Left ventricle myocardium superior (tissue), 1 donor: ENCODE measurements at places on chromosomes 12 and 14. TPM values are rescaled to one million over a fixed set of nuclear protein-coding genes. Genes with fewer than 3 reads are reported as not detected.

ZNF385A gene
- total RNA-seq: 7.7 TPM

GAS2L3 gene
- 2.5 TPM for total RNA-seq

DNAJC22 gene
- 0.10 TPM for total RNA-seq

PPP1R36 gene
- not detected for total RNA-seq

DNA sequence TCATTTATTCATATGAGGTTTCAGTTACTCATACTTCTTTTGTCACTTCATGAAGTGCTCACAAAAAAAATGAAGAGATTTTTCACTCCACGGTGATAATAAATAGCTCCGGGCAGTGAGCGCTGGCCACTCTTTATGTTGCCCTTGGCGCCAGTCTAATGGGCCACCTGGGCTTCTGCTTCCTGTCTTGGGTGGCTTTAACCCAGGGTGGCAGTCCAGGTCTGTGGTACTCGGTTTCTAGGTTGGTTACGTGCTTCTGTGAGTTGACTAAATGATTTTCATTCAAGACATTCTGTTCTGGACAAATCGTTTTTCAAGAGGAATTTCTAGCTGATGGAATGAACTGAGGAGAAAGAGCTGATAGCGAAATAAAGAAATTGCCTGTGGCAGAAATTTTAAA is 34.6 kb upstream of the NID2 start:
- no peak for DNase-seq

DNA sequence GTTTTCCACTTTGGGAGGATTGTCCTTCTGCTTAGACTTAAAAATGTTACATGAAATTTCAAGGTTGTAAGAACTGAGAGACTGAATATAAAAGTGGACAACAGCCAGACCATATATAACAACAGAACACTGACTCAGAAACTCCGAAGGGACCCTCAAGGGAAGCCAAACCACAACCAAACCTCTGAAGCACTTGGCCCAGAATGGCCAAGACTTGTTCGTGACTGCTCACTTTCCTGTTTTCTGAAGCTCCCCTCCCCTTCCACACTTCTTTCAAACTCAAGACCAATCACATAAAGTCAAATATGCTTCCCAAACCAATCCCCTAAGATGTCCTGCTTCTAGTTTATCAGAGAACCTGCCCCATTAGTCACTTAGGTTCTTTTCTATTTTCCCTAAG is 13.7 kb downstream of the OR6J1 start:
- no peak for DNase-seq

DNA sequence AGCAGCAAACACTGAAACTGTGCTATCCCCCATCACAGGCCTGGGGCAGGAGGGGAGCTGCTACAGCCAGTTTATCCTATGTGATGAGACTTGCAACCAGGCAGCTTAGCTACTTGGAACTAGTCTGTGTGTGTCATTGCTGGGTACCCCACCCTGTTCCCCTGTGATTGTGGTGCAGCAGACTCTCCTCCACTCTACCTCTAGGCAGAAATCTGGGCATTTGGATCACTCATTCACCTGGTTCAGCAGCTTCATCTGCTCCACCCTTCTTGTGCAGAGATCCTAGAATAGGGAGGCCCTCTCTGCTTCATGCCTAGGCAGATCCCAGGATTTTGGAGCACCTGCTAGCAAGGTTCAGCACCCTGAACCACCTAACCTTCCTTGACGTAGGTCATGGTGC is 8.8 kb downstream of the TAS2R13 start:
- no peak for DNase-seq

DNA sequence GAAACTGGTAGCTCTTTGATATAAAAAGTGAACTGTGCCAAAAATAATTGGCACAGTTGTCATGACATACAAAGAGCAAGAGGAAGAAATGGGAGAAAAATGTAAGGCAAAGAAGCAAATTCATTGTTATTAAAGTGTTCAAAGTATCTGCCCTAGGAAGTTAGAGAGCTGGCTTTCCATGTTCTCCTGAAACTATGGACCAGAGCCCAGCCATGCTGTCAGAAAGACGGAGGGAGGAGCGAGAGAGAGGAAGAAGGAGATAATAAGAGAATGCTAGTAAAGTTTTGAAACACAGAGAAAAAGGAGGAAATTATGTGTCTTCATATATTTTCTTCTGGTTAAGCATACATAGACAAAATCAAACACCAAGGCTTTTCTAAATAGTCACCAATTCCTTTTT is 78.1 kb upstream of the PELI2 start:
- DNase-seq: no peak
